Colonic mucosa (tissue), 4 donors: ENCODE measurements at places on chromosomes 11 and 22. TPM values are rescaled to one million over a fixed set of nuclear protein-coding genes. Genes with fewer than 3 reads are reported as not detected.

GRCh38 chr11:12211331-12212065 lies 101.1 kb downstream of the MICAL2 start:
- no peaks in the 10 kb centered on the region for H3K27me3 ChIP-seq
- no peak overlapping the region for H3K4me3 ChIP-seq
- no peak overlapping the region for H3K27ac ChIP-seq
- peaks cover 2% of the 10 kb centered on the region for H3K4me1 ChIP-seq

The NXPE1 gene
- total RNA-seq: 210 TPM

DNA sequence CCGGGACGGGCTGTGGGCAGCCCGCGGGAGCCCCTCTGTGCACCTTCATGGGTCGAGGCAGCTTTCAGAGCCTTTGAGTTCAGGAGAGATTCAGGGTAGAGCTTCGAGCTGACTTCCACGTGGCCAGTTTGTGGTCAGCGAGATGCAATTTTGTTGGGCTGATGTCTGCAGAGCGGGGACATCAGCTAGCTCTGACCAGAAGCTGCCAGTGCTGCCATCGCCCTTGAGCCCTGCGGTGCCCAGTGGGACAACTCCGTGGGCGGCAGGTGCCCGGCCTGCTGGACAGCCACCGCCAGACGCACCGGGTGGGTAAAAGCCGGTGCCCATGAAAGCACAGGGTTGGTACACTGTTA lies 719 bp downstream of the TALDO1 start:
- peaks cover 19% of the 10 kb centered on the region for H3K4me1 ChIP-seq
- H3K27me3 ChIP-seq: no peaks in the 10 kb centered on the region
- peak overlapping the region; percentile 90 for H3K4me3 ChIP-seq
- peak overlapping the region; percentile 76 for H3K27ac ChIP-seq

DNA sequence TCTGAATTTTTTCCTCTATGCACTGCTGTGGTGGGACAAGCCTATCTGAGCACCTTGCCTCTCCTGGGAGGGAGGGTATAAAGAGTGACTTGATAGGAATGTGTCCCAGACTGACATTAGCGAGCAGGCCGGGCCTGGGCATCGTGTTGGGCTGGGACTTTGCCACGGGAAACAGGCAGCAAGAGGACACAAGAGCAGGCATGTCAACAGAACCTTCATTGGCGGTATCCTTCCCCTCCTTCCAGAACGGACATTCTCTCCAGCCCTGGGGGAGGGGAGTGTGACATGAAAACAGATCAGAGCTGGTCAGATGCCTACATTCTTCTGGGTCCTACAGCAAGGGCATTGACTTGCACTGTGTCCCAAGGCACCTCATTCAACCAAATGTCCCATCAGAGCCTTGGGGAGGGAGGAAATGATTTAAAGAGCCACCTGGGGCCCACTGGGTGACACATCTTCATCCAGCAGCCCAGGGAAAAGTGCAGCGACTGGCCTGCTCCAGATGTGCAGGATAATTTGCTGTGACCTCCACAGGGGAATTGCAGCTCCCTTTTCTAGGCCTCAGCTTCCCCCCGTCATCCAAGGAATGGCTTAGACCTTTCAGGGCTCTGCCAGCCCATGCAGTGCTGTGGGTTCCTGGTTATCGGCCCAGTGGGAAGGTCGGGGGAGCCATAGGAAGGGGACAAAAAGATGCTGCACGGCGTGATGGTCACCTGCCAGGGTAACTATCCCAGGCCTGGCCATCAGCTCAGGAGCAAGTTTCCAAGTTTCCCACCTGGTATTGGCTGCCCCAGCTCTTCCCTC lies 21.8 kb upstream of the UVRAG start:
- DNase-seq: no peak
- H3K4me1 ChIP-seq: no peaks in the 10 kb centered on the region
- no peak overlapping the region for H3K4me3 ChIP-seq
- H3K27ac ChIP-seq: no peak overlapping the region

- H3K4me1 ChIP-seq: no peaks in the 10 kb centered on the region
- H3K36me3 ChIP-seq: no peaks in the 10 kb centered on the region
- no peaks in the 10 kb centered on the region for H3K27me3 ChIP-seq
- peak; percentile 21 for DNase-seq
- no peak overlapping the region for H3K27ac ChIP-seq
- H3K4me3 ChIP-seq: no peak overlapping the region
Measured at GRCh38 chr11:11513422-11513821, 108.4 kb downstream of the GALNT18 start.

DNA sequence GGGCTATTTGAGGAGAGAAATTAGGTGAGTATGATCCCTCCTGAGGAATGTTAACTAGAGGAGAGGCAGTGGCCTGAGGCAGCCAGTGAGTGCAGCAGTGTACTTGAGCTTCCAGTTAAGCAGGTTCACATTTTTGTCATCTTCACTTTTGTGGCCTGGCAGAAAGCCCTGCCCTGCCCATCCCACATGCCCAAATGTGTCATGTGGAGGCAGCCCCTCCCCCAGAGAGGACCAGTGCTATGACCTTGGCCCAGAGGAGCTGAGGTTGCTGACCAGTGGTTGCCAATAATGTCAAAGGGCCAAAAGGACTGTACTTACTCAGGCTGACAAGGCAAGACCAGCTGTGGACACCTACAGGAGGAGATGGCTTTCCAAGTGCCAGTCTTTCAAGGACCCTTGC lies 17.6 kb upstream of the GRK2 start:
- no peaks in the 10 kb centered on the region for H3K27me3 ChIP-seq
- peaks cover 54% of the 10 kb centered on the region for H3K36me3 ChIP-seq
- no peak overlapping the region for H3K4me3 ChIP-seq
- no peaks in the 10 kb centered on the region for H3K4me1 ChIP-seq

- H3K36me3 ChIP-seq: no peaks in the 10 kb centered on the region
- peak; percentile 56 for DNase-seq
- no peak overlapping the region for H3K4me3 ChIP-seq
- no peak overlapping the region for H3K27ac ChIP-seq
- no peaks in the 10 kb centered on the region for H3K27me3 ChIP-seq
- no peaks in the 10 kb centered on the region for H3K4me1 ChIP-seq
Measured at GRCh38 chr11:48172818-48173609, 43.6 kb upstream of the OR4B1 start.

- H3K36me3 ChIP-seq: no peaks in the 10 kb centered on the region
- no peak overlapping the region for H3K4me3 ChIP-seq
- no peaks in the 10 kb centered on the region for H3K27me3 ChIP-seq
- no peaks in the 10 kb centered on the region for H3K4me1 ChIP-seq
- DNase-seq: no peak
- no peak overlapping the region for H3K27ac ChIP-seq
Measured at GRCh38 chr11:112394304-112394703, 133.6 kb upstream of the PLET1 start.

DNA sequence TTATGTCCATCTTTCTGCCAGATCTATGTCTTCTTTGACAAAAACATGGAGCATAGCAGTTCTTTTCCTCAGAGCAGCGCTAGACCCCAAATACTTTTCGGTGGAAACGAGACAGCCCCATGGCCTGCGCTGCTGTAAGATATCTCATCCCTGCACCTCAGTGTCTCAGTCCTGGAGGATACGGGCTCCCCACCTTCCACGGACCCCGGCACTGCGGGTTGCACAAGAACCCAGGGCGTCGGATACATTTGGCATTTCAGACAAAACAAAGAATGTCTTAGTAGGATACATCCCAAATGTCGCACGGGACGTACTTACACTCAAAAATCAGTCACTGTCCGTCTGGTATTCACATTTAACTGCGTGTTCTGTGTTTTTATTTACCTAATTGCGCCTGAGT lies 9.9 kb upstream of the GAL start:
- no peaks in the 10 kb centered on the region for H3K36me3 ChIP-seq
- DNase-seq: no peak
- H3K27ac ChIP-seq: no peak overlapping the region
- no peaks in the 10 kb centered on the region for H3K27me3 ChIP-seq
- H3K4me3 ChIP-seq: no peak overlapping the region

DNA sequence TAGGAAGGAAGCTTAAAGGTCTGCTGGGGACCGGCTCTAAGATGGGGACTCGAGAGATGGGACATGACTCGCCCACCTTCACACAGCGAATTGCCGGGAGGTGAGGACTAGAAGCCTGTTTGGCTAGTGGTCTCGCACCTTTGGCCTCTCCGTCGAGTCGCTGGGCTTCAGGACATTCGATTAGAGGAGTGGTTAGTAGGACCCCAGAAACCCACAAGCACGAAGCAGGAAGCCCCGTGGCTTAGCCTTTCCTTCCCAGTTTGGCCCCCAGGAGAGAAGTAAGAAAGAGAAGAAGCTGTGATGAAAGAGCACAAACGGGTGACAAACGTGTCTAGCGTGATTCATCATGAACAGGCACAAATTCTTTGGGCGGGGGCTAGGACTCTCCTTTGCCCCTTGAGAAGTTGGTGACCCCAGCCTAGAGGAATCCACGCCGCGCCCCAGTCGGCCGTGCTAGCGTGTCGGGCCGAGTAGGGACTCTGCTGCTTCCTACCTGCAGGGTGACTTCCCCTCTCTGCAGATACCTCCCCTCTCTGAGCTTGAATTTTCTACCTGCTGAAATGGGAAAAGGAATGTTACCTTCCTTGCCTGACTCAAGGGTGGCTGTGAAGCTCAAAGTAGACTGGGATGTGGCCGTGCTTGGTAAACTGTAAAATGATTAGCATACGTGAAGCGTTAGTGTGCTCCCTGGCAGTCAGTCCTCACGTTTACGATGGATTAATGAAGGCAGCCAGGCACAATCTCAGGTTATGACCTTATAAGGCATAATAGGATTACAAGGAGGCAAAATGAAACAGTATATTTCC lies 1.1 kb upstream of the ADM start:
- peak overlapping the region; percentile 78 for H3K4me3 ChIP-seq
- no peaks in the 10 kb centered on the region for H3K27me3 ChIP-seq
- peak overlapping the region; percentile 97 for H3K27ac ChIP-seq
- no peaks in the 10 kb centered on the region for H3K4me1 ChIP-seq
- DNase-seq: peak; percentile 71

- DNase-seq: no peak
- H3K36me3 ChIP-seq: no peaks in the 10 kb centered on the region
- H3K27ac ChIP-seq: peak overlapping the region; percentile 86
- no peaks in the 10 kb centered on the region for H3K27me3 ChIP-seq
- no peak overlapping the region for H3K4me3 ChIP-seq
Measured at GRCh38 chr11:66314561-66315497, 2.0 kb downstream of the CD248 start.

- no peak overlapping the region for H3K27ac ChIP-seq
- H3K4me3 ChIP-seq: no peak overlapping the region
- no peaks in the 10 kb centered on the region for H3K27me3 ChIP-seq
- no peaks in the 10 kb centered on the region for H3K4me1 ChIP-seq
- no peak for DNase-seq
- no peaks in the 10 kb centered on the region for H3K36me3 ChIP-seq
Measured at GRCh38 chr11:120869516-120870011, 154.3 kb upstream of the TBCEL start.

DNA sequence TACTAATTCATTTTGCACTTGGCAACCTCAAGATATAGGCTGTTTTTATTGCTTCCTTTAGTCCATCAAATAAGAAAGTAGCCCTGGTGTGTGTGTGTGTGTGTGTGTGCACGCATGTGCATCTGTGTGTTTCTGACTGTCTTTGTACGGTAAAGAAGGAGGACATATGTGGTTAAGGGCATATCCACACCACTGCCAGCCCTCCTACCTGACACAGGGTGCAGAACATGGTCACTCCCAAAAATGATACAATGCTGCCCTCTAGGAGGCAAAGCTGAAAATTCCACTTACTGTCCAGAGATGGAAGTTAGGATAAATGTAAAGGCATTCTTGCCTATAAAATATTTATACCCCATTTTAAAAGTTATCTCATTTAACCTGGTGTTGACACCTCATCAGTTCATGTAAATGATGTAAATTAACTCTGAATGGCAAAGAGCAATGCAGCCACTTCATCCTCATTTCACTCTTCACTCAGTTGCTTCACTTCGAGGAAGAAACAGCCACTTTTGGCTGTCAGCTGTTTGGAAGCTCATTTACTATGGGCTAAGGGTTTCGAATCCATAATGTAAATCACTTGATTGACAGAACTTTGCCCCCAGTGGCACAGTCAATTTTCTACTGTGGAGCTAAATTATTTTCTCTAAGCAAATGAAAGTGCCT lies 83.1 kb upstream of the MTNR1B start:
- no peak overlapping the region for H3K4me3 ChIP-seq
- no peaks in the 10 kb centered on the region for H3K27me3 ChIP-seq
- H3K27ac ChIP-seq: no peak overlapping the region
- no peaks in the 10 kb centered on the region for H3K4me1 ChIP-seq

The CREB3L1 gene
- 143 TPM for total RNA-seq

DNA sequence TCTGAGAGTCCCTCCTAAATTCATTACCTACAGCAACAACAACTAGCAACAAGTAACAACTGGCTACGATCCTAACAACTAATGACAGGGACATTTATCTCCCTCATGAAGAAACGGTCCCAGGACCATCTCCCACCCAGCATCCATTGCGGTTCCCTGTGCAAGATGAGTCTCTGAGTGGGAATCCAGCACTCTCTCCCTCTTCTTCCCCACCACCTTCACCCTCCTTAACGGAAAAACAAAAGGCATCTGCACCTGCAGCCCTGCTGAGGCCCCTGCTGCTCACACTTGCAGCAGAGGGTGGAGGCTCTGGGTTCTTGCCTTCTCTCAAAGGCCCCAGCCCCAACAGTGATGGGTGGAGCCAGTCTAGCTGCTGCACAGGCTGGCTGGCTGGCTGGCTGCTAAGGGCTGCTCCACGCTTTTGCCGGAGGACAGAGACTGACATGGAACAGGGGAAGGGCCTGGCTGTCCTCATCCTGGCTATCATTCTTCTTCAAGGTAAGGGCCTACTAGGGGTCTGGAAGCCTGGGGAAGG lies at the start of gene CD3G:
Gene CD3G, plus strand, starts transcription at position 364 of the 535 bp plus-strand sequence. Its CDS starts 80 bp downstream, at position 444.
- no peak for DNase-seq
- no peaks in the 10 kb centered on the region for H3K36me3 ChIP-seq
- H3K4me3 ChIP-seq: no peak within 1 kb of the TSS
- no peaks in the 10 kb centered on the region for H3K27me3 ChIP-seq
- H3K4me1 ChIP-seq: no peaks in the 10 kb centered on the region

DNA sequence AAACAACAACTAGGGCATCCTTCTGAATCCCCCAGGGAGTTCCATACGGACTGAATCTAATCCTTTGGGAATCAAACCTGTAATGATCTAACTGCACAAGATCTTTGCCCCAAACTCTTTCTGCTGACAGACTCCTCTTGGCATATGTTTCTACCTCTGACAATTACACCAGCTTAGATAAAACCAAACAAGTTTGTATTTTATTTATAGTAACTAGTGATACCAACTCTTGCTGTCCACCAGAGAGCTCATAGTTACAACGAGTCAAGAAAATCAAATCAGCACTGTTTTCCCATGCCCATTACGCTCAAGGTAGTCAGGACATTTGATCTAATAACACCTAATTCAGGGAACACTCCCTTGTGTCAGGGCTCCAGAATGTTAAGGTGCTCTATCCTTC lies 972.0 kb downstream of the NTM start:
- H3K36me3 ChIP-seq: no peaks in the 10 kb centered on the region
- no peaks in the 10 kb centered on the region for H3K27me3 ChIP-seq
- H3K27ac ChIP-seq: no peak overlapping the region

The TRIM66 gene
- 10.6 TPM for total RNA-seq

- no peak overlapping the region for H3K27ac ChIP-seq
- no peaks in the 10 kb centered on the region for H3K36me3 ChIP-seq
- H3K4me3 ChIP-seq: no peak overlapping the region
- DNase-seq: no peak
- H3K4me1 ChIP-seq: no peaks in the 10 kb centered on the region
- H3K27me3 ChIP-seq: no peaks in the 10 kb centered on the region
Measured at GRCh38 chr22:44184006-44184405, 3.3 kb downstream of the PARVG start.

GRCh38 chr22:33542153-33542552 lies 378.1 kb downstream of the LARGE1 start:
- no peak overlapping the region for H3K4me3 ChIP-seq
- H3K27me3 ChIP-seq: no peaks in the 10 kb centered on the region
- H3K27ac ChIP-seq: no peak overlapping the region
- H3K36me3 ChIP-seq: no peaks in the 10 kb centered on the region

The PHRF1 gene
- total RNA-seq: 29.4 TPM

GRCh38 chr11:107592813-107593212 lies 1.9 kb downstream of the ELMOD1 start:
- H3K27ac ChIP-seq: no peak overlapping the region
- H3K27me3 ChIP-seq: peaks cover 32% of the 10 kb centered on the region
- no peaks in the 10 kb centered on the region for H3K36me3 ChIP-seq
- H3K4me3 ChIP-seq: no peak overlapping the region
